ENCODE measurements at places on chromosomes 2 and 18.

DNA sequence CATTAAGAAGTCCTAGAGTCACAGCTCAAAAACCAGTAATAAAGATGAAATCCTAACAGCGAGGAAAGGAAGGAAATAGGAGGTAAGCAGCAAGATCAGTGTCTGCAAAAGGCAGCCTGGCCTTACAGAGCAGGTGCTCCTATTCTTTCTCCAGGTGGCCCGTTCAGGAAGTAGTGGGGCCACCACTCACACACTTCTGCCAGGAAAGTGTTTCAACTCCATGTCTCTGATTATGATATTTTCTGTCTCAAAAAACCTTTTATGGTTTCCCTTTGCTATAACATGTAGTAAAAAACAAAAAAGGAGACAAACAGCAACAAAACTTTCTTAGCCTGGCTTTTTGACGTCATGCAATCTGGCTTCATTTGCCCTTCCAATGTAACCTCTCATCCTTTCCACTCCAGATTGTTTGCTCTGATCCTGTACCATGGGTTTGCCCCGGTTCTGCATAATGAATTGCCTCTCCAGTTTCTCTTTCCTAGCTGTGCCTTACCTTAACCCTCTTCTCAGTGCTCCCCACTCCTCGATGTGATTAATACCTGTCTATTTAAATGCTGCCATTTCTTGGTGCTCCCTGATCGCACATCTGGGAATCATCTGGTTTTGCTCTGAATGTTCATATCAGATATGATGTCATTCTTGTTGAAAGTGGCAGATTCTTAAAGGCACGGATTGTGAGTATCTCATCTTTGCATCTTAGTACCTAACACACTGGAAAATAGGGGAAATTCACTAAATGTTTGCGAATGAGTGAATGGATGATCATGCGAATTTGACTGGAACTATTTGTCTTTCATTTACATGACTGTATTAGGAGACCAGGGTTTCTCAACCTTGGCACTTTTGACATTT lies 50.6 kb upstream of the PTPRM start:
- DNase-seq = no peak

GRCh38 chr18:11336241-11336640 lies 186.9 kb upstream of the PIEZO2 start:
- no peak for DNase-seq

GRCh38 chr18:59423259-59423658 lies 64.2 kb upstream of the LMAN1 start:
- no peak for DNase-seq

DNA sequence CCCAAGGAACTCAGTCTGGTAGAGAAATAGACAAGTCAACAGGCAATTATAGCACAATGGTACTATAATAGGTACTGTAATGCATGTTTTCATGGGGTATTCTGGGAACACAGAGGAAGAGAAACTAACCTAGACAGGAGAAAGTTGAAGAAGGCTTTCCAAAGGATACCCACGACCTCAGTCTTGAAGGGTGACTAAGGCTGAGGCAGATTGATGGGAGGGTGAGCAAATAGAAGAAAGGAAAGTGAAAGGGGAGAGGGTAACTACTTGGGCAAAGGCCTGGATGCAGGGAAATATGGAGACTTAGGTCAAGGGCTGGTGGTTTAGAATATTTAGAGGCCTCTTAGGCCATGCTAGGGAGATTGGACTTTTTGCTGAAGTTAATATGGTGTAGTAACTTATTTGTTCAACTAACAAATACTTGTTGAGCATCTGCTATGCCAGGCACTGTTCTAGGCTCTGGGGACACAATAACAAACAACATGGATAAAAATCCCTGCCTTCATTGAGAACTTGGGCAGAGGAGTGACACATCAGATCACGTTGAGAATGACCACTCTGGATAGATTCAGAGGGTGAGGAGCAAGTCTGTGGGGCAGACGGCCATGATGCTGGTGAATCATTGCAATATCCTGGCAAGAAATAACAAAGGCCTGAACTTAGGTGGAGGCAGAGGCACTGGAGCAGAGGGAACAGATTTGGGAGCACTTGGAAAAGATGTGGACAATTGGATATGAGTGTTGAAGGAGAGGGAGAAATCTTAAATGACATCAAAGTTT lies 56.4 kb downstream of the PLB1 start:
- no peak for DNase-seq

- DNase-seq = no peak
Observed at GRCh38 chr2:178834086-178834485, 26.9 kb upstream of the TTN start.

- DNase-seq = no peak
Observed at GRCh38 chr2:45285771-45286390, 276.6 kb upstream of the SIX2 start.

DNA sequence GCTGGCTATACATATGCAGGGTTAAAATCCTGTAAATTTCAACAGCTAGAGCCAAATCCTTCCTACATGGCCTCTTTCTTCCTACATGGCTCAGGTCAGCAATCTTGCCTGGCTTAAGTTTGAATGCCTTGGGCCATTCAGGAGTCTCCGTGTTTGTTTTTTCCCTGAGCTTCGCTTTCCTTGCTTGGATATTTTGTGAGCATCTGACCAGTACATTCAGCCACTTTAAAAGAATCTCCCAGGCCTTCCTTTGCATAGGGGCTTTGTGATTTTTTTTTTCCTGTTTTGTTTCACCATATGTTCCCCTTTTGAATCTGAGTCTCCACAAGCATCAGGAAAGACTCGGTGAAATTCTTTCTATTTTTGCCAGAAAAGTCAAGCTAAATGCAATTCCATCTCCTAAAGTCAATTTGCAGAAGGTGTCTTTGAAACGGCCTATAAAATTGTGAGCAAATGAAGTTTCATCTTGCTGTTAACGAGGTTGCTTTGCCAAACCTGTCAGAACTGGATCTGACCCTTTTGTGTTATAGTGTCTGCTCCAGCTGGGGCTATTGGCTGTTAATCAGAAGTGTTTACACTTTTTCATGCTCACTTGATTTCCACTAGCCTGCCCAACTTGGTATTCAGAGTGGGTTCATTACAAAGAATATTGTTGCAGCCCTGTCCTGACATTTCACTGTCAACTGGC lies 256.9 kb downstream of the DCC start:
- DNase-seq = no peak

GRCh38 chr2:144503242-144503641 lies 16.7 kb downstream of the ZEB2 start:
- DNase-seq = no peak

- no peak for DNase-seq
Observed at GRCh38 chr2:101230541-101231001, 22.1 kb upstream of the CNOT11 start.

DNA sequence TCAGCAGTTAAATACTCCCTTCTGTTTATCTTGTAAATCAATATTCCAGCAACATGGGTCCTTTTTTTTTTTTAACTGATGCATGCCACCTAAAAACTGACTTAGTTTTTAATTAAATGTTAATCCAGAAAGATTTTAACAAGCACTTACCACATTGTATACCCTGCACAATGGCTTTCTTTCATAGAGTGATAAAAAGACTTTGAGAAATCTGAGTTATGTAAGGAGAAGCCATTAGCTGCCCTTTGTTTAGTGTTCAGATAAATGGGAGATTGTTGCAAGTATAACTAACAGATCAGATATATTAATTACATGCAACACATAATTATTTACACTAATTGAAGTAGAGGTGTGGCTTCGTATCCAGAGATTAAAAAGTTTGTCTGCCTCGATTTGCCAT lies 22.7 kb upstream of the NFATC1 start:
- no peak for DNase-seq

- DNase-seq = no peak
Observed at GRCh38 chr2:45173513-45173912, 164.3 kb upstream of the SIX2 start.

- DNase-seq = no peak
Observed at GRCh38 chr2:75801234-75801982, 90.7 kb upstream of the GCFC2 start.

DNA sequence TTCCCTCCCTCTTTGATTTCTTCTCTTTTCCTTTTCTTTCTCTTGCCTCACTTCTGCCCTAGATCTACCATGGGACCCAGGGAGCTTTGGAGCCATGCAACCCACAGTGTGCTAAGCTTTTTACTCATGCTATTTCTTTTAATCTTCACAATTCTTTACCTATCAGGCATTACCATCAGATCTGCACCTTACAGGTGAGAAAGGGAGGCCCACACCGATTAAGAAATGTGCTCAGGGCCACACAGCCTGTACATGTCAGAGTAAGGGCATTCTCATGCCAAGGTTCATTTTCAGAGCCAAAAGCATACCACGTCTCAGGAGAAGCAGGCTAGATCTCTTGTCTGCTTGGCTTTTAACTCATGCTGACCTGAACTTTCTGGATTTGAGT lies 161.9 kb downstream of the RPIA start:
- no peak for DNase-seq

- peak; percentile 4 for DNase-seq
Observed at GRCh38 chr2:239396881-239397681, 3.7 kb downstream of the HDAC4 start.

DNA sequence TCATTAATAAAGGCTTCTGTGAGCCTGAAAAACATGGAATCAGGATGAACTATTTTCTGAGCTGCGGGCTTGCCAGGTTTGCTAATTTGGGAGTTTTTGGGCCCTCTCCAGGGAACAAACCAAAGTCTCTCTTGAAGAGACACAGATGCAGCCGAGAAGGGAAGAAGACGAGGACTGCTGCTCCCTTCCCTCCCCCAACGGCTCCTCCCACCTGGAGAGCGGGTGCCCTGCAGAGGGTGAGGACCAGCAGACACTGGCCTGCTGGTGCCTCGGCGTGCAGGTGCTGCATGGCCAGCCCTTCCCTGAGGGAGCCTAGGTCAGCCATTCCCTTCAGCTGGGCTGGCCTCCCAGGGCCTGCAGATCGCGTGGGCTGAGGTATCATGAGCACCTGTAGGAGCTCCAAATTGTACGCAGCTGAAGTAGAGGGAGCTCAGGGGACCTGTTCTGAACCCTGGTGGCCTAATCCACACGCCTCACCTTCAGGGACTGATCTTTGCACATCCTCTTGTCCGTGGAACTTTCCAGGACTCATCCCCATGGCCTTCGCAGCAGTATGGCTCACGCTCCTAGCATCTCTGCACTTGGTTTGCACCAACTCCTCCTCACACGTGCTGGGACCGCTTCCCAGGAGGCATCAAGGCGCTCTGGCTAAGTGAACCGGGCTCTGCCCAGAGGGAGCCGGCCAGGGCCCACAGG lies 19.5 kb downstream of the EMX1 start:
- DNase-seq = no peak

- no peak for DNase-seq
Observed at GRCh38 chr2:73642338-73643018, at the start of gene NAT8. Gene NAT8 (minus strand): TSS chr2:73642422. CDS start chr2:73641628, 794 bp downstream.

GRCh38 chr2:175619179-175620045 lies 382.7 kb downstream of the LNPK start:
- DNase-seq = no peak

DNA sequence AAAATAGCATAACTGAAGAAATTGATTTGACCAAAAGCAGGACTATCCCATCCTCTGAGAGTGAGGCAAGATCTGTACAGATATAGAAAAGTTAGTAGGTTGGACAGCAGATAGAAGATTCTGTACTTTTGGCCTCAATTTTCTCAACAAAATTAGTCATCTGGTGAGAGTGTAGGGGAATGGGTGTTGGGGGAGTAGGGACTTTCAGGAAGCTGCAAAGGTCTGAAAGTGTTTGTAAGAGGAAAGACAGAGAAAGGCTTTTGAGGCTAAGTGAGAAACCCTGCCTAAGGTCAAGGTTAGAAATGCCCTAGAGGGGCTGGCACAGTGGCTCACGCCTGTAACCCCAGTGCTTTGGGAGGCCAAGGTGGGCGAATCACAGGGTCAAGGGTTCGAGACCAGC lies 40.3 kb downstream of the DAPL1 start:
- no peak for DNase-seq

- DNase-seq = no peak
Observed at GRCh38 chr18:76764291-76764901, 58.0 kb upstream of the ZNF236 start.
